Kidney (tissue), 22 donors: ENCODE measurements at places on chromosomes 2 and 18. TPM values are rescaled to one million over a fixed set of nuclear protein-coding genes. Genes with fewer than 3 reads are reported as not detected.

GRCh38 chr2:137262594-137262993, 497.2 kb downstream of the THSD7B start:
- no peak for DNase-seq

DNA sequence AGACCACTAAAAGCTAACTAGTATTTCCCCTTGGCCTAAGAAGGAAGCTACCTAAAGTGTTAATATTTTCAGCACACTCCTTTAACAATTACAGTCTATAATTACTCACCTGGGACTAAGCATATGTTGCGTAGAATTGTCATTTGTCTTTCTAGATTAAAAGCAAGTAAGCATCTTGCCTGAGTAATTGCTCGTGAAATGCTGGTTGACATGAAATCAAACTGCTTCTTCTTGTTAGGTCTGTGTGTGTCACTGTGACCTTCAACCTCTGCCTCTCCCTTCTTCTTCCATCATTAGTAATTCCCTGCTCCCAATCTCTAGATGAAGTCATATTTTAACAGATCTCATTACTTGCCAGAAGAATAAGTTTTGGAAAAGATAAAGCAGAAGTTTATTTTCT, 212.2 kb downstream of the XIRP2 start:
- DNase-seq, result no peak

- DNase-seq, result peak; percentile 54
Observed at GRCh38 chr2:69830045-69830905, 815 bp downstream of the GMCL1 start.

DNA sequence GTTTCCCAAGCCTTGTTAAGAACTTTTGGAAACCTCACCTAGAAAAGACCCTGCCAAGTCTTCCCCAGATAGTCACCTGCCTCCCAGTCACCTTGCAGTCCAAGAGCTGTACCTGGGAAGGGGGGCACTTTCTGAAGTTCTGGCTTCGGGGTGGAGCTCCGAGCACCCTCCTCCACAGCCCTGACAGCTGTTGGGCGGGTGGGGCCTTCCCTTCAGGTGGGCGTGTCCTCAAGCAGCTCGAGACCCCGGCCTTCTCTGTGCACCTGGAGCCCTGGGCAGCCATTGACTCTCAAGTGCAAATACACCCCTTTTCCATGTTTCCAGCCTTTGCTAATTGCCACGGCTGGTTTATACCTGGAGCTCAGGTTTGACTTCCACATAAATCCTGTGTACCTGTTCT, 37.0 kb upstream of the IGFBP5 start:
- no peak for DNase-seq

DNA sequence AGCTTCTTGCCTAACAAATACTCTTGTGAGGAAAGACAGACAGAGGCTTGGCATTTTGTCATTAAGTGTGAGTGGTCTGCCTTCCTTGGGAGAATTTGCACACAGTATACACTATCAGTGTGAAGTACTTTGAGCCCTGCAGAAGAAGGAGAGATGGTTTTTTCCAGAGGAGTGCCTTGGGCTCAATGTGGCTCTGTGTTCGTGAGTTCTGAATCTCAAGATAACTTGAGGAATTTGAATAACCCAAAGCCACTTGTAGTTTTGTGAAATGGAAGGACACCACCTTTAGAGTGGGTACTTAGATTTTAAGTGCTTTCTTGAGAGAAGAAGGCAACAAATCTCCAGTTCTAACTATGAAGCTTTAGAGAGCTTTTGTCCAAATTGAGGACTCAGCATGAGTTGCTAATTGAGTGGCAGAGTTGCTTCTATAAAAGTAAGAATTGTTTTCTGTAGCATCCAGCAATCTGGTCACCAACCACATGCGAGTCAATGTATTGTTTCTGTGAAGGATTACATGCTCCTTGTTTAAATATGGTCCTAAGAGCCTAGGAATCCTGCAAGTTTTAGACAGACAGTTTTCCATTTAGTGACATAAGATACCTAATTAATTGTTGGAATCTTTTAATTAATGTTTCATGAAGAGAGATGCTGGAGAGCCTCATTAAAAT, 68.3 kb downstream of the BABAM2 start:
- no peak for DNase-seq

DNA sequence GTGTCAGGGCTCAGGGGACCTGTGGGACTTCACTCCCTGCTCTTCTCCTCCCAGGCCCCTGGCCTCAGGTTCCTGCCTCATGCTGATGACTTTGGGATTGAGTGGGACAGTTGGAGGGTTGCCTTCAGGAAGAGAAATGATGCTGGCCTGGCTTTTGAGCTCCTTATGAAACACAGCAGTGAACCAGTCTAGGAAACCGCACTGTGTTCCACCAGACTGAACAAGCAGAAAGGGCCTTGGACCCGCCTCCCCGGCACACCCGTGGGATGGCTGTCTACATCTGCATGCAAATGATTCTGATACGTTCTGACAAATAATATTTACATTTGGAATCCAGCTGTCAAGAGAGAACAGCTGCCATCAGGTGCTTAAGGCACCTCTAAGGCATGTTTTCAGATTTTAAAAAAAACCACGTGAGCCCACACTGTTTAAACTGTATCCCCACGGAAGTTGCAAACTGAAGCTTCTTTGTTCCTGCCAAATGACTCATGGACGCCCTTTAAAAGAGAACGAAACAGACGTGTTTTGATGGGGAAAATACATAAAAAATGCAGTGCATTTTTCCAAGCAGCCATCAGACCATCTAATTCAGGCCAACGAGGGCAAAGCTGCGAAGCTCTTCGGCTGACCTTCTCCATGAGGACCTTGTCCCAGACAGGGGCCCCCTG, 27.6 kb upstream of the ASAP2 start:
- DNase-seq, result peak; percentile 81

DNA sequence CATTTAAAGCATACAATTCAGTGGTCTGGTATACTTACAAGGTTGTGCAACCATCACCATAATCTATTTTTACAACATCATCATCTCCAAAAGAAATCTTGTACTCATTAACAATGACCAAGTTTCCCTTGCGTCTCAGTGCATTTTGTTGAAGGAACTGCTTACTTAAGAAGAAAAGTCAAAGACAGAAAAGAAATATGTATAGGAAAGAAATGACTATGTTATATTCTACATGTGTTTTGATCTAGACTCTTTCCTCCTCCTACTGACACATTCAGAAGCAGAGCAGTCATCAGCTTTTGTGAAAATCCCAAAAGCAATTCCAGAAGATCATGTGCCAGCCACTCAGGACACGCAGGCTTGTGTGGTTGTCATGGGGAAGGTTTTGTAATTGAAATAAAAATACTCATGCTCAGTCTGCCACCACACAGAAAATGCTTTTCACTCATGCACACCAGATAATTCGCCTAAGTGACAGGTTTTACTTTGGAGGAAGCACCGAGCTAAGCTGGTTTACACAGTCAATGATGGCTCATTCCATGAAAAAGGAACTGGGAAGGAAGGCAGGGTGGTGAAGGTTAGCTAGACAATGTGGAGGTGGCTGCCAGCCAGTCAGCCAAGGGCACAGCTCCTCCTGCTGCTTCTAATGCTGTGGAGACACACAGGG, 158.5 kb upstream of the REV1 start:
- DNase-seq, result no peak

SPATA3 gene
- total RNA-seq, result not detected

C2orf81 gene
- total RNA-seq, result 11.6 TPM
